ENCODE measurements at places on chromosomes 12 and 14. TPM values are rescaled to one million over a fixed set of nuclear protein-coding genes. Genes with fewer than 3 reads are reported as not detected.

GRCh38 chr12:66240096-66240820 is 51.2 kb downstream of the IRAK3 start:
- no peaks in the 10 kb centered on the region for H3K27me3 ChIP-seq
- no peaks in the 10 kb centered on the region for H3K4me1 ChIP-seq
- H3K36me3 ChIP-seq = no peaks in the 10 kb centered on the region
- no peak overlapping the region for H3K4me3 ChIP-seq
- H3K27ac ChIP-seq = no peak overlapping the region

DNA sequence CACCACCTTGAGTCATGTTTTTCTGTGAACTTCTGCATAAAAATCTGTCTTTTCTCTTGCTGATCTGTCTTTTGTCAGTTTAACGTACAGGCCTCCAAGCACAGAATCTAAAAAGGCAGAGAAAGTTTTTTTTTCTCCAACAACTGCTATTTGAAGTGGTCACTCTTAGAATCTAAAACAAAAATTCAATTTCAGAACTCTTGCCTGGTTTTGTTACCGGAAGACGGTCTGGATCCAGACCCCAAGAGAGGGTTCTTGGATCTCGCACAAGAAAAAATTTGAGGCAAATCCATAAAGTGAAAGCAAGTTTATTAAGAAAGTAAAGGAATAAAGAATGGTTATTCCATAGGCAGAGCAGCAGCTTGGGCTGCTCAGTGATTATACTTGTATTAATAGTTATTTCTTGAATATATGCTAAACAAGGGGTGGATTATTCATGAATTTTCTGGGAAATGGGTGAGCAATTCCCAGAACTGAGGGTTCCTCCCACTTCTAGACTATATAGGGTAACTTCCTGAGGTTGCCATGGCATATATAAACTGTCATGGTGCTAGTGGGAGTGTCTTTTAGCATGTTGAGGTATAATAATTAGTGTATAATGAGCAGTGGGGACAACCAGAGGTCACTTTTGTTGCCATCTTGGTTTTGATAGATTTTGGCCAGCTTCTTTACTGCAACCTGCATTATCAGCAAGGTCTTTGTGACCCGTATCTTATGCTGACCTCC is 150.0 kb upstream of the PLEKHA5 start:
- no peaks in the 10 kb centered on the region for H3K27me3 ChIP-seq
- H3K36me3 ChIP-seq = no peaks in the 10 kb centered on the region
- no peak overlapping the region for H3K4me3 ChIP-seq
- DNase-seq = no peak
- H3K4me1 ChIP-seq = no peaks in the 10 kb centered on the region
- no peak overlapping the region for H3K27ac ChIP-seq

DNA sequence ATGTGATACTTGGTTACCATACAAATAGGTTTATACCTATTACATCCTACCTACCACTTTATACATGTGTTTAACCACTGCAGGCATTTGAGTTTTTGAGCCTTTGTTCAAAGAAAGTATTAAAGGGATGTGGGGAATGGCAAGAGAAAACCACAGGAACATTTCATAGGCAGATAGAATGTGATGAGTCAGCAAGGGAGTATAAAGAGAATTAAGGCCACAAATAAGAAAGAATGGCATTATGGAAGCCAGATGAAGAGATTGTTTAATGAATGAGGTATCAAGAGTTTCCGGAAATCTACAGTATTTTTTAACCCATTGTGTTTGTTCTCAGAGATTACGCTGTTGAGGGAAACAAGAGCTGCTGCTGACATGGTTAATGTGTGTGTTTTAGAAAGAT is 66.9 kb downstream of the METTL25 start:
- no peak overlapping the region for H3K27ac ChIP-seq
- DNase-seq = no peak
- H3K4me3 ChIP-seq = no peak overlapping the region
- no peaks in the 10 kb centered on the region for H3K4me1 ChIP-seq

GRCh38 chr14:104392001-104392395 is 187.6 kb upstream of the C14orf180 start:
- peak; percentile 43 for DNase-seq
- no peaks in the 10 kb centered on the region for H3K4me1 ChIP-seq
- H3K27ac ChIP-seq = no peak overlapping the region
- no peaks in the 10 kb centered on the region for H3K27me3 ChIP-seq

DNA sequence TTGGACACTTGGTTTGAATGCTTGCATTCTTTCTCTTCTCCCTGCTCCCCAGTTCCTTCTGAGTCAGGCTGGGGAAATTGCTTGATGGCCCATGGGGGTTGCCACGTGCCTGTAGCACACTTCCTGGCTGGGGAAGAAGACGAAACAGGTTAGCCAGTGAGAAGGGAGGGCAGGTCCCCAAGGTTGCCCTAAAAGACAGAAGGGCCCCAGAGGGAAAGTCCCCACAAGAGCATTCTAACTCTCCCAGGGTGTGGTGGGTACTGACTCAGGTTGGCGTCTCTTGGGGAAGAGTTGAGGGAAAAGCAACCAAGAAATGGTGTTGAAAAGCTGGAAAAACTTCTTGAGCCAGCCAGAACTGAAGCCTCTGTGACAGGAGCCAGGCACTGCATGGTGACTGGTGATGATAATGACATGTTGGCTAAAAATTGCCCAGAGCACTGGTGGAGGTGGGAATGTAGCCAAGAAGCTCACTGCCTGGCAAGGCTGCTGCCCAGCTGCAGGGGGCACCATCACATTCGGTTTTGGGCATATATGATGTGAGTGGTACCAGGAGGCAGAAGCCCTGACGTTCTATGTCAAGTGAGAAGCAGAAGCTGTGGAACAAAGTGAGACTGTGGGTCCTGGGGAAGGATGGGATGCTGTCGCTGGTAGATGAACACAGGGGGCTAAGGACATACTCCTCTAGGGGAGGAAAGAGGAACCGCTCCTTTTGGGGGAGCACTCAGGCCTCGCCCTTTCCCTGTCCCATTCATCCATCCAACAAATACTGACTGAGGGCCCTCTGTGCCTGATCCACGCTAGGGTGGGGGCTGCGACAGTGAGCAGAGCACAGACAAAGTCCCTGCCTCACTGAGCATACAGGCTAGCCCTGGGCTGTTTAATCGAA is 8.1 kb upstream of the RABGGTA start:
- H3K4me3 ChIP-seq = no peak overlapping the region
- H3K27me3 ChIP-seq = no peaks in the 10 kb centered on the region
- no peak for DNase-seq
- no peak overlapping the region for H3K27ac ChIP-seq
- H3K4me1 ChIP-seq = no peaks in the 10 kb centered on the region
- no peaks in the 10 kb centered on the region for H3K36me3 ChIP-seq

DNA sequence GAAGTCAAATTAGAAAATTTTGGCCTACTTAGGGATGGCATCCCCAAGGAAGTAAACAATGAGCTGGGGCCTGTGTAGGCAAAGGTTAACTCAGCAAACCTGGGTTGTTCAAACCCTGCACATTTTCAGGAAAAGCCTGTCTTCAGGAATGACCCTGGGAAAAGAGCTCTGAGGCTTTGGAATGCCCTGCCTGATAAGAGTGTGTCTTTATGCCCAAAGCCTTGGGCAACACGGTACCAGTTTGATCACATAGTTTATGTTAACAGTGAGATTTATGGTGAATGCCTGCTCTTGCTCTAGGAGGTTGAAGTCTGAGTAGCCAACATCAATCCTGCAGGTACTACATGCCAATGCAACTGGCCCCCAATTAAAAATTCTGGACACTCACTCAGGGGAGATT is 28.2 kb upstream of the STAB2 start:
- H3K27me3 ChIP-seq = no peaks in the 10 kb centered on the region
- no peaks in the 10 kb centered on the region for H3K4me1 ChIP-seq
- H3K27ac ChIP-seq = no peak overlapping the region
- no peaks in the 10 kb centered on the region for H3K36me3 ChIP-seq
- DNase-seq = no peak

DNA sequence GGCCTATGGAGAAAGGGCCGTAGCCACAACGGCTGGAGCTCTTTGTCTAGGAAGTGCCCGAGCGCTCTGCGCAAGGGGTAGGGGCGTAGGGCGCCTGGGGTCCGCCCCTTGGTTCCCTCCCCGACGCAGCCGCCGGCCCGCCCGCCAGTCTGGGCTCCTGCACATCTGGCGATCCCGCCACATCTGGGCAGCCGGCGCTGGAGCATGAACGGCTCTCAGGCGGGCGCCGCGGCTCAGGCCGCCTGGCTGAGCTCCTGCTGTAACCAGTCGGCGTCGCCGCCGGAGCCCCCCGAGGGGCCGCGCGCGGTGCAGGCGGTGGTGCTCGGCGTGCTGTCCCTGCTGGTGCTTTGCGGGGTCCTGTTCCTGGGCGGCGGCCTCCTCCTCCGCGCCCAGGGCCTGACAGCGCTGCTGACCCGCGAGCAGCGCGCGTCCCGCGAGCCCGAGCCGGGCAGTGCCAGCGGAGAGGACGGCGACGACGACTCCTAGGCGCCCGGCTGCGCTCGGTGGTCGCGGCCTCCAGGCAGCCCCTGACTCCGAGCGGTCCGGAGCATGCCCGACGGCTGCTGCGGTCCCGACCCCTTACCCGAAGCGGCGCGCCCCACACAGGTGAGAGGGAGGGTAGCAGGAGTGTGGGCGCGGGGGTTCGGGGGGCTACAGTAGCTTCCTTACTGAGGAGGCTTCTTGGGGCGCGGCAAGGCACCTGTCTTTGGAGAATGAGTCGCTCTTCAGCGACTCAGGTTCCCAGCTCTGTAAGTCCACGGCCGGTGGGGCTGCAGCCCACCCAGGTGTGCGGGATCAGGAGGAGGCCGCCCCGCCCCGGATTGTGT is at the start of gene SMIM41:
SMIM41 (plus strand) TSS at position 129 of the 827 bp plus-strand sequence; CDS start at position 205, 76 bp downstream.
- no peaks in the 10 kb centered on the region for H3K36me3 ChIP-seq
- peaks cover 28% of the 10 kb centered on the region for H3K4me1 ChIP-seq
- H3K27ac ChIP-seq = peak within 1 kb of the TSS; percentile 72
- H3K27me3 ChIP-seq = no peaks in the 10 kb centered on the region

GRCh38 chr14:20684662-20685456 is 499 bp downstream of the RNASE4 start:
- peak overlapping the region; percentile 79 for H3K4me3 ChIP-seq
- peaks cover 43% of the 10 kb centered on the region for H3K4me1 ChIP-seq
- no peaks in the 10 kb centered on the region for H3K36me3 ChIP-seq
- DNase-seq = no peak

DNA sequence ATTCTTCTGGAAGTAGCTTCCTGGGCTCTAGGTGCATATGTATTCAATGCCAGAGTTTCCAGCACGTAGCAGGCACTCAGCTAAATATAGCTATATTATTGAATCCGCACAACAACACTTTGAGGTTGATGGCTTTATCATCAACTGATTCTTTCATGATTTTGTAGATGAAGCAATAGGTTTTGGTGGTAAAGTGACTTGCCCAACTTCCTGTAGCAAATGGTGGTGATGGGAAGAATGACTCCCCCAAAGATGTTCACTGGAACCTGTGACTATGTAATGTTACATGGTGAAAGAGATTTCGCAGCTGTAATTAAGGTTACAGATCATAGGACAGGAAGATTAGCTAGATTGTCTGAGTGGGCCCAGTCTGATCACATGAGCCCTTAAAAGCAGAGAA is 3.2 kb downstream of the TDRD9 start:
- no peak overlapping the region for H3K4me3 ChIP-seq
- H3K27ac ChIP-seq = no peak overlapping the region
- no peaks in the 10 kb centered on the region for H3K27me3 ChIP-seq

DNA sequence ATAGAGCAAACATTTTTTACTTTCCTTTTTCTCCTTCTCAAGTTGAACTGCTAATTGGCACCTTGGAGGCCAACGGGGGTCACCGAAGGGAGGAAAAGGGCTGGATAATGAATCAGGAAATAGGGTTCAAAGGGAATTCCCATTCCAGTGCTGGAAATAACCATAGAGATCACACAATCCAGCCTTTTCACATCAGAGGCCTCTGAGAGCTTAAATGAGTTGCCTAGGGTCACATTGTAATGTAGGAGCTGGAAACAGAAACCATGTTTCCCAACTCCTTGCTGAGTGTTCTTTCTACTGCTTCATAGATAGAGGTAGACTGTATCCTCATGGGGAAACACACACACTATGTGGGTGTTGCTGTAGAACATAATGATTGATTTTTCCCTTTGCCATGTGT is 60.6 kb upstream of the DDHD1 start:
- DNase-seq = no peak
- no peak overlapping the region for H3K4me3 ChIP-seq
- H3K27ac ChIP-seq = no peak overlapping the region
- no peaks in the 10 kb centered on the region for H3K27me3 ChIP-seq
- no peaks in the 10 kb centered on the region for H3K4me1 ChIP-seq

DNA sequence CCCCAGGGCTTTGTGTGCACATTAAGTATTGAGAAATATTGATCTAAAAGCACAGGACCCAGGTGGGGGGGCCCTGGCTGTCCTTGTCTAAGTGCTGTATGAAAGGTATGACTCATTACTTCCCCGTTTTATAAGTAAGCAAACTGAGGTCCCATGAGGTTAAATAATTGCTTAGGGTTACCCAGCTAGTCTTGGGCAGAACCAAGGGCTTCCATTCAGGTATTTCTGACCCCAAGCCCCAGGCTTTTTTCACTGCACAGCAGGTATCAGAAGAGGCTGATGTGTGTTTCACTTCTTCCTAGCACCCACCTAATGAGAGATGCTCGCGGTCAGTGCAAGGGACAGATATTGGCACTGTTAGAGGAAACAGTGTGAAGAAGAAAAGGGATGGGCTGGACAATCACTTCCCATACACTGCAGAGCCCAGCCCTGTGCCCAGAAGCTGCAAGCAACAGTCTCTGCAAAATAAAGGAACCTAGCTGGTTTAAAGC is 4.7 kb upstream of the TC2N start:
- H3K27me3 ChIP-seq = no peaks in the 10 kb centered on the region
- peak overlapping the region; percentile 81 for H3K27ac ChIP-seq

DNA sequence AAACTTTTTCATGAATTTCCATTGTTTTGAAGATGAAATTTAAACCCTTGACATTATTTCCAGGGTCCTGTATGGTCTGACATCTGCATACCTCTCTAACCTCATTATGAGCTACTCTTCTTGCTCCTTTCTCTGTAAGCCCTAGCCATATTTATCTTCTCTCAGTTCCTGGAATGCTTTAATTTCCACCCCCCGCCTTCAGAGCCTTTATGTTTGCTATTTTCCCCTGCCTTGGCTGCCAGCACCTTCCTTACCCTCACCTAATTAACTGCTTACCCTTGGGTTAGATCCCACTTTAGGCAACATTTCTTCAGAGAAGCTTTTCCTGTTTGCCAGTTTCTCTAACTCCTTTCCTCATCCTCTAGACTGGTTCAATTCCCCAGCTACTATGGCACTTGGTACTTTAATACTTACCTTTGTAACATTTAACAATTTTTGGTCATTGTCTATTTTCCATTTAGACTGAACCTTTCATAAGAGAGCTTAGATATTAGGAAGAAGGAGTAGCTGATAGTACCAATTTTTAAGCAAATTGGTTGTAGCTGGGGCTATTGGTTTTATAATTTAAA is 6.0 kb downstream of the STYX start:
- DNase-seq = no peak
- H3K4me3 ChIP-seq = no peak overlapping the region
- no peaks in the 10 kb centered on the region for H3K27me3 ChIP-seq
- no peaks in the 10 kb centered on the region for H3K4me1 ChIP-seq
- no peaks in the 10 kb centered on the region for H3K36me3 ChIP-seq

GRCh38 chr14:106625186-106625585 is 1098.8 kb downstream of the TMEM121 start:
- no peak overlapping the region for H3K4me3 ChIP-seq
- DNase-seq = no peak
- H3K27me3 ChIP-seq = no peaks in the 10 kb centered on the region
- no peaks in the 10 kb centered on the region for H3K36me3 ChIP-seq

The TPCN1 gene
- 120 TPM for total RNA-seq

The GALNT8 gene
- 38.9 TPM for total RNA-seq

The KRT73 gene
- not detected for total RNA-seq

The SLC7A8 gene
- total RNA-seq = 21.8 TPM

The SARNP gene
- total RNA-seq = 33.9 TPM

The C1S gene
- 55.9 TPM for total RNA-seq

The GNB3 gene
- 0.94 TPM for total RNA-seq

The TMEM30B gene
- 94.6 TPM for total RNA-seq

The KRT75 gene
- not detected for total RNA-seq
